ENCODE measurements at places on chromosomes 2 and 18.

- peak; percentile 24 for DNase-seq
These were observed 4.8 kb upstream of the MALL start for GRCh38 chr2:110120171-110121051.

- peak; percentile 38 for DNase-seq
These were observed 154.3 kb downstream of the RNF152 start for GRCh38 chr18:61738488-61738887.

GRCh38 chr18:33123862-33124518 is 316.5 kb downstream of the CCDC178 start:
- DNase-seq = no peak

DNA sequence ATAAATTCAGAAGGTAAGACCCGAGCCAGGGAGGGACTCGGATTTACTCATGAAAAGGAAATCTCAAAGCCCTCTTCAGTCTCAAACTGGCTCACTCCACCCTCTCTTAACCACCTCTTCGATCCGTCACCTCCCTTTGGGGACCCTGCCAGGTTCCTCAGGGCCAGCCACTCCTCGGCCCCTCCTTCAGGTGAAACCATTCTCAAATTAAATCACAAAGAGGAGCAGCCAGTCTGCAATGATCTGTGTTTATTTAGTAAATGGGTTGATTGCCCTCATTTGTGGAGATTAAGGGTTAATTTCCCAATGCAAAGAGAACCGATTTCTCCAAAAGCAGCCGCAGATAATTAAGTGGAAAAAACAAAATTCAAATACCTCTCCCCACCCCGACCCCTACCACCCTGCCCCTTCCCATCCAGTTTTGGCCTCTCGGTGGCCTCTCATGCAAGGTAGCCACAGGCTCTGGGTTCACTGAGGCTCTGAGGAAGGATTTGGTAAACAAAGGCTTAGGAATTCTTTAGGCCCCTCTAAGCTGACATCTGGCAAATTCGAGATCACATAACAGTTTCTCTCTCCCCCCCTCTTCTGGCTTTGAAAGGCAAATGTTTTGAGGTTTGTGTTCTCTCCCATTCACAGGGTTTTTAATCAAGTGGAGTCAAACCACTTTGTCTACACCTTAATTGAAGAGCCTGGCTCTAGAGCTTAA is 10.3 kb upstream of the FZD7 start:
- no peak for DNase-seq

DNA sequence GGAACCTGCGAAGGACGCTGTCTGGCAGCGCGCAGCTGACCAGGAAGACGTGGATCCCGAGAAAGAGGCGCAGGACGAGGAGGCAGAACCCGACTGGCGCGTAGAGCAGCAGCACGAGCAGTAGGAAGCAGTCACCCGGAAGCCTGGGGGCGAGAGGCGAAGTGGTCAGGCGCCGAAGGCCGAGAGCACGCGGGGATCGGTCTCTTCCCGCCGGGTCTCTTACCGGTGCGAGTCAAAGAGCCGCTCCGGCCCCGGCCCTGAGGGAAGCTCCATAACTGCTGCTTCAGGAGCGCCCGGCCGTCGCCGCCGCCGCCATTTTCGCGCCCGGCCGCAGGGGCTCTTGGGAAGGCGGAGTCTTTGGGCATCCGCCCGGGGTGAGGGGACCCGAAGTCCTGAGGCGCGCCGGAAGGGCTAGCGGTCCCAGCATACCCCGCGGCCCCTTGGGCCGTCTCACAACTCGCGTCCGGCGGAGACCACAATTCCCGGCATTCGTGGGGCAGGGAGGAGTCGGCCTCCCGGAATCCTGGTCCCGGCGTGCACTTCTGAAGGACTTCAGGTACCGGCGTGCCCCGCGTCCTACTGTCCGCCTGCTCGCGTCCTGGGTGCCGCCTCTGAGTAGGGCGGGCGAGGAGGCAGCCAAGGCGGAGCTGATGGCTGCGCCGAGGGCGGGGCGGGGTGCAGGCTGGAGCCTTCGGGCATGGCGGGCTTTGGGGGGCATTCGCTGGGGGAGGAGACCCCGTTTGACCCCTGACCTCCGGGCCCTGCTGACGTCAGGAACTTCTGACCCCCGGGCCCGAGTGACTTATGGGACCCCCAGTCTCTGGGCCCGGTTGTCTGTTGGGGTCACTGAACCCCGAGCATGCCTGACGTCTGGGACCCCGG is at the start of the genes AUP1 and HTRA2:
TSS of gene AUP1 (minus strand) at position 350 of the 882 bp plus-strand sequence. CDS start at position 273, 77 bp downstream.
TSS of gene HTRA2 (plus strand) at position 577 of the 882 bp plus-strand sequence. CDS start at position 651, 74 bp downstream.
- DNase-seq = peak; percentile 99

- DNase-seq = no peak
These were observed 203.1 kb downstream of the INSIG2 start for GRCh38 chr2:118291251-118291880.

DNA sequence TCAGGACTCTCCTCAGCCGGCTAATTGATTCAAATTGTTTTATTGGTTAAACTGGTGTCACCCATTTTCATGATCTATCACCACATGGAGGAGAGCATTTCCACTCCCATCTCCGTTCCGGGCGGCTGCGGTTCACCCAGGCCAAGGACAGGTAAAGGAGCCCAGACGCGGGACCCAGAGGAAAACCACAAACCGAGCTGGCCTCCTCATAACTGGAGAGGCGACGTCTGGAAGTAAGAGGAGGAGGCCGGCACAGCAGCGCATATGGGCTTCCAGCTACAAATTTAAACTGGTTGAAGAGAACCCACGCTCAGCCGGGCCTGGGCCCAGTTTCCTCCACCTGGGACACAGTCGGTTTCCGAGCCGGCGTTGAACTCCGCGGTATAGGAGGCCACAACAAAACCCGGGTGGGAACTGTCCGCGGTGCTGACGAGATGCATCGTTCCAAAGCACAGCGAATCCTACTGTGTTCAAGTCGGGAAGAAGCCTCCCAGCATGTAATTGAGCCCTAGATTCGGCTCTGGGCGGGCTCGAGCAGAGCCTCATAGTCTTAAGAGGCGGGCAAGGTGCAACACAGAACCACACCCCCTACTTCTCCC is 3.0 kb upstream of the SKOR2 start:
- DNase-seq = peak; percentile 30

- no peak for DNase-seq
These were observed 206.3 kb upstream of the GYPC start for GRCh38 chr2:126449677-126450076.

GRCh38 chr2:206824087-206824618 is 58.7 kb downstream of the FASTKD2 start:
- DNase-seq = no peak

DNA sequence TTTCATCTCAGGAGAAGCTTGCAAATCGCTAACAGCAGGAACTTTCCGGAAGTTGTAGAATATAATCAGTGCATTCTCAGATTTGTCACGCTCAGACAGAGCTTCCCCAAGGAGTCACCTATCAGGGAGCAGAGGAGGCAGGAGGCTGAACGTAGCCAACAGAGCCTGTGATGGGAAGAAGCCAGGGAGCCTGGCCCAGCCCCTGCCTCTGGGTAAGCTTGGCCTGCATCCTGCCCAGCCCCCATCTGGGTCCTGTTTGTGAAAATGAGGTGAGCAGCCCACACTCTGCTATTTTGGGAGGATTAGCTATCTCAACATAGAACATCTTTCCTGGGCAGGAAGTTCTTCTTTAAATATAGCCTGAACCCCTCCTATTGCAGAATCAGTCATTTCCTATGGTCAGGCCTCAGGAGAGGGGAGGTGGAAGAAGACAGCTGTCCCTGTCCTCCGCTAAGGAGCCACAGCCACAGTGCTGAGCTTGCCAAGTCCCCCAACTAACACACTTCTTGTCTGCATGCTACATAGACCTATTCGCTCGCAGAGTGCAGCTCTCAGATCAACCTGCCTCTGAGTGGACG is 19.2 kb upstream of the PKDCC start:
- DNase-seq = no peak

- no peak for DNase-seq
These were observed 167.7 kb upstream of the MYCN start for GRCh38 chr2:15772681-15773080.

DNA sequence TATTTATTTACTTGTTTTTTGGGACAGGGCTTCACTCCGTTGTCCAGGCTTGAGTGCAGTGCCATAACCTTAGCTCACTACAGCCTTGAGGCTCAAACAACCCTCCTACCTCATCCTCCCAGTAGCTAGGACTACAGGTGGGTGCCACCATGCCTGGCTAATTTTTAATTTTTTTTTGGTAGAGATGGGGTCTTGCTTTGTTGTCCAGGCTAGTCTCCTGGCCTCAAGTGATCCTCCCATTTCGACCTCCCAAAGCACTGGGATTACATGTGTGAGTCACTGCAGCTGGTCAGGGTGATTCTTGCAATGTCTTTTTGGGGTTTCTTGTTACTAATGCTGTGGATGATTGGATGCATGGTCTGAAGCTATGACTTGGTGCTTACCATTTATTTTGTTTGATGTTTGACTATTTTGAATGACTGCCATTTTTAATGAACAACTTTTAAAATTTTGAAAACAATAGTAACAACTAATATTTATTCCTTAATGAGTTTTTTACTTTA is 6.5 kb downstream of the CERS6 start:
- DNase-seq = no peak

Data from fibroblast of lung (primary cell).